ENCODE measurements at places on chromosomes 13 and 19.

DNA sequence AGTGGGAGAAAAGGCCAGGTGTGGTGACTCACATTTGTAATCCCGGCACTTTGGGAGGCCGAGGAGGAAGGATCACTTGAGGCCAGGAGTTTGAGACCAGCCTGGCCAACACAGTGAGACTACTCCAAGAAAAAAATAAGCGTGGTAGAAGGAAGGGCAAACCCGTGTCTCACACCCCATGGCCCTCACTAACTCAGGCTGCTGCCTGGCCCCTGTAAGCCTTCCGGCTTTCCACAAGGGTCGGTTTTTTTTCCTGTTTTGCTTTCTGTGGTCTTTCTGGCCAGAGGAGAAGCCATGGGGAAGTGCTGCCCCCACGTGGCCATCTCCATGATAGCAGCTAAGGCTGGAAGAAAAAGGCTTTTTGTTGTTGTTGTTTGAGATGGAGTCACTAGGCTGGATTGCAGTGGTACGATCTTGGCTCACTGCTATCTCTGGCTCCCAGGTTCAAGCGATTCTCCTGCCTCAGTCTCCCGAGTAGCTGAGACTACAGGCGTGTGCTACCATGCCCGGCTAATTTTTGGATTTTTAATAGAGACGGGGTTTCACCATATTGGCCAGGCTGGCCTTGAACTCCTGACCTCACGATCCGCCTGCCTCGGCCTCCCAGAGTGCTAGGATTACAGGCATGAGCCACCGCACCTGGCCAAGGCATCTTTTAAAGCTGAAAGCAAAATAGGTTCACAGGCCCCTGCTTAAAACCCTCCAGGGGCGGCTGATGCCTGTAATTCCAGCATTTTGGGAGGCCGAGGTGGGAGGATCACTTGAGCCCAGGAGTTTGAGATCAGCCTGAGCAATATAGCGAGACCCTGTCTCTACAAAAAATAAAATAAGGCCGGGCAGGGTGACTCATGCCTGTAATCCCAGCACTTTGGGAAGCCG is 7.5 kb upstream of the ARHGEF18 start:
- peak; percentile 49 for DNase-seq

- DNase-seq = no peak
Measured at GRCh38 chr13:107553838-107554237, 661.5 kb downstream of the LIG4 start.

GRCh38 chr13:31286930-31287329 is 87.2 kb downstream of the B3GLCT start:
- no peak for DNase-seq

- no peak for DNase-seq
Measured at GRCh38 chr19:52896431-52897137, 851 bp downstream of the ZNF320 start.

- DNase-seq = no peak
Measured at GRCh38 chr19:20077791-20078463, at the start of gene ZNF90. Gene ZNF90 (plus strand): TSS chr19:20078000. CDS start chr19:20078133, 133 bp downstream.

- no peak for DNase-seq
Measured at GRCh38 chr13:51625555-51626345, 41.5 kb downstream of the WDFY2 start.

GRCh38 chr13:109684824-109685202 is 101.6 kb downstream of the IRS2 start:
- peak; percentile 61 for DNase-seq

- DNase-seq = no peak
Measured at GRCh38 chr13:51794964-51795363, 9.0 kb downstream of the DHRS12 start.

GRCh38 chr13:35140321-35140720 is 198.3 kb downstream of the NBEA start:
- no peak for DNase-seq

DNA sequence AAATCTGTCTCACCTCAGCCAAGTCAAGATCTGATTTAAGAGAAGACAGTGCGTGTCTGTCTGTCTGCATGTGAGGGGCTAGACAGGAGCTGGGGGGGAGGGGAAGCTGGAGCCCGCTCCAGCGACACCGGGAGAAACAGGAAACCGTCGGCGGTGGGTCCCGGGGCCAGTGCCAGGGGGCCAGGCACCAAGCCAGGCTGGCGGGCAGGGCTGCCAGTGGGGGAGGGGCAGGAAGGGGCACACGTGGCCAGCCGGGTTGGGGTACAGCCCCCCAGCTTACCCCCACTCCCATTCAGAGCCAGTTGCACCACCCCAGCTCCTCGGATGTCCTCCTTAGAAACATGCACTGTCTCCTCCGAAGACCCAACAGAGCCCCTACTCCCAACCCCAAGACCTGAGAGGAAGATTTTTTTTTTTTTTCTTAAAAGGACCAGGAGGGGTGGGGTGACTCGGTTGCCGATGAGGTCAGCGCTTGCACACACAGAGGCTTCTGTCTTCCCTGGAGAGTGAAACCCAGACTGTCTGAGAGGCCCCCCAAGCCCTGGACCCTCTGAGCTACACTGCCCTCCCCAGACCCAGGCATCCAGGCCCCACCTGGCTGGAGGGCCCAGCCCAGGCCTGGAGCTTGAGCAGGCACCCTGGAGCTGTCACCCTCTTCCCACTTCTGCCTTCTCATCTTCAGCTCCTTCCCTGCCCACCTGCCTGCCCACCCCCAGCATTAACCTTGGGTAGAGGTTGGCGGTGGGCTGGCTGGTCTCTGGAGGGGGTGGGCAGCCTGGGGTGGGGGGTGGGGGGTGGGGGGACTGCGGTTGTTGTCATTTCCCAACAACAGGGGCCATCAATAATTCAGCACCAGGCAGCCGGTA is 4.0 kb downstream of the ERF start:
- no peak for DNase-seq

- no peak for DNase-seq
Measured at GRCh38 chr13:94050686-94051085, 428.8 kb downstream of the DCT start.

GRCh38 chr13:52949742-52950141 is 78.9 kb upstream of the OLFM4 start:
- DNase-seq = no peak

GRCh38 chr19:42401365-42402303 is 11.5 kb upstream of the CNFN start:
- DNase-seq = peak; percentile 38

DNA sequence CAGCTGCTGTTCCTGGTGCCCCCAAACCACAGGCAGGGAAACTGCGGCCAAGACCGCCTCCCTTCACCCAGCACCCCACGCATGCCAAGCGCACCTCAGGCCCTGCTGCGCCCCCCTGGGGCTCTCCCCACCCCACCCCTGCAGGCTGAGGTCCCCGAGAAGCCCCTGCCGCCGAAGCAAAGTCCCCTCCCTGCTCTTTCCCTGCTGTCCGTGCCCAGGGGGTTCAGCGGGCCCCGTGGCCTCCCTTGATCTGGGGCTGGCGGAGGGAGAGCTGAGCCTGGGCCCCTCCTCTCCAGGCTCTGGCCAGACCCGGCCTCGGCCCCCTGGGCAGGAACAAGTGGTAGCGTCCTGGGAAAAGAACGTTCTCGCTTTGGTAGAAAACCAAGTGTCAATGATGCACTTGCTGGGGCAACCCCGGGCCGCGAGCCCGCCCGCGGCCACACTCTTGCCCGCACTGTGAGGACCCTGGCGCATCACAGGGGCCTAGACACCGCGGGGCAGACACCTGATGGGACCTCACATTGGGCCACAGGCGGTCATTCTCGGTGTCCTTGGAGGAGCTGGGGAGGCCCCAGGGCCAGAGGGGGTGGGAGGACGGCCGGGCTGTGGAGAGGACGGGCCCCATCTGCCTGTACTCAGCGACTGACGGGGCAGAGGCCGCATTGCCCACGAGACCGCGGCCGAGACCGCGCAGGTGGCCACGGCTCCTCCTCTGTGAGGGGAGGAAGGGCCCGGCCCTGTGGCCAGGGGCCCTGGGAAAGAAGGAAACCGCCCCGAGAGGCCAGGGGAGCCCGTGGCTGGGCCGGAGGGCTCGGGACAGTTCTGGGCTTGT is 29.0 kb downstream of the GPX4 start:
- DNase-seq = no peak

DNA sequence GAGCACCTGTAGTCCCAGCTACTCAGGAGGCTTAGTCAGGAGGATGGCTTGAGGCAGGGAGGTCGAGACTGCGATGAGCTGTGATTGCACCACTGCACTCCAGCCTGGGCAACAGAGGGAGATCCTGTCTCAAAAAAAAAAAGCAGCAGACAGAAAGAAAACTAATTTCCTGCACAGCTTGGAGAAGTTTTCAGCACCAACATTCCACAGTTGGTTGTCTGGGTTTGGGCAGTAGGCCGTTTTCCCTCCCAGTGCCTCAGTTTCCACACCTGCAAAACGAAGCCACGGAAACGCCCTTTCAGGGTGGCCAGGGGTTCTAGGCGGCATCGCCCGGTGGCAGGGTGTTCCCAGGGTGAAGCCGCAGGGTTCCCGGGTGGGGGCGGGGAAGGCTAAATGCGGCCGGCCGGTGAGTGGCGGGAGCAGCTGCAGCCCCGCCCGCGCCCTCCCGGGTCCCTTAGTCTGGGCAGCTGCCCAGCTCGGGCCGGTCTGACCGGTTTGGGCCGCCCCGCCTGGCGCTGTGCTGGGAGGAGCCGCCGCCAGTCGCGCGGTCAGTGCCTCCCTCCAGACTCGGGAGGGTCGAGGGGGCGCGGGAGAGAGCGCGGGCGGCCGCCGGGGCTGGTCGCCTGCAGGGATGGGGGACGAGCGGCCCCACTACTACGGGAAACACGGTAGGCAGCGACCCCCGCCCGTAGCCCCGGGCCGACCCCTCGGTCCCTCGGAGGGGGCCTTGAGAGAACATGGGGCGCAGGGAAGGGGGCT is at the start of gene SLC44A2:
SLC44A2 (plus strand) TSS at position 551 of the 759 bp plus-strand sequence; CDS start at position 632, 81 bp downstream.
- peak; percentile 58 for DNase-seq

GRCh38 chr13:112333756-112334543 is 42.2 kb upstream of the SPACA7 start:
- no peak for DNase-seq

DNA sequence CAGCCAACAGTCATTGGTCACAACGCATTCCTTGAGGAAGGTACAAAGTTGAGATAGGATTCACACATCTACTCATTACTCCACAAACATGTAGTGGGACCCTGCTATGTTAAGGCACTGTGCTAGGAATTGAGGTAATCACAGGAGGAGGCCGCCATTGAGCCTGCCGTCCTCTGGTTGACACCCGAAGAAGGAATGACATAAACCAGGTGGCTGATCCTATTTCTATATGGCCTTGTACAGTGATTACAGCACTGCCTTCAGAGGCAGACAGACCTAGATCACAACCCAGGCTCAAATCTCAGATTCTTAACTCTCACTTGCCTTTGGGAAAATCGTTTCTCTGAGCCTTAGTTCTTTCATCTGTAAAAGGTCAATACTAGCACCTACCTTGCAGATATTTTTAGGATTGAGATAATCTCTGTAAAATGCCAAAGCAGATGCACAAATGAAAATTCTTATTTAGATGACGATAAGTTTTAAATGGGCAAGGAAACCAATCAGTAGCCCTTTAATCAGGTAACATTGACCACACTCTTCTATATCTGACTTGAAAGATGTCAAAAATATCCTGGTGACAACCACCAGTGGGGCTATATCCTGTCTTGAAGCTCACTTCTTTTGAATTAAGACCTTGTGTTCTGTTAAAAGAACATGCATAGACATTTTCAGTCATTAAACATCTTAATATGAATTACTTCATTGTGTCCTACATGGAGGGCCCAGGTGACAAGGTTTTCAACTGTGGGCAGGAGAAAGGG is 251.6 kb downstream of the KCTD12 start:
- no peak for DNase-seq
